ENCODE measurements at places on chromosomes 11 and 22.

GRCh38 chr11:65781962-65782815 is 1.4 kb upstream of the AP5B1 start:
- DNase-seq: no peak

DNA sequence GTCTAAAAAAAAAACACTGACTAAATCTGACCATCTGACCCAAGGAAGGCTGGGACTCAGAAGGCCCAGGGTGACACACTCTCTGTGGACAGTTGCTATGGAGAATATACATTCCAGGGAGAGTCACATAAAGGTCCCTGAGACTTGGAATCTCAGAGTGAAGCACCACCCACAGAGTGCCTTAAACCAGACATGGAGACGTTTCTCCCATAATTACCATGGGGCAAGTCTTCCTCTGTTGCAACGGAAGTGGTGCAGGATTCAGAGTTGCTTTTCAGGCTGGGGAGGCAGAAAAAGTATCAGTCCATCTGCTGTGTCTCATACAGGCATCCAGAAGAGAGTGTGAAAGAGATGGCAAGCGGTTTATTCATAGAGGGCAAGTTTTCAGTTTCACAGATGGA is 58.7 kb upstream of the SLN start:
- no peak for DNase-seq

DNA sequence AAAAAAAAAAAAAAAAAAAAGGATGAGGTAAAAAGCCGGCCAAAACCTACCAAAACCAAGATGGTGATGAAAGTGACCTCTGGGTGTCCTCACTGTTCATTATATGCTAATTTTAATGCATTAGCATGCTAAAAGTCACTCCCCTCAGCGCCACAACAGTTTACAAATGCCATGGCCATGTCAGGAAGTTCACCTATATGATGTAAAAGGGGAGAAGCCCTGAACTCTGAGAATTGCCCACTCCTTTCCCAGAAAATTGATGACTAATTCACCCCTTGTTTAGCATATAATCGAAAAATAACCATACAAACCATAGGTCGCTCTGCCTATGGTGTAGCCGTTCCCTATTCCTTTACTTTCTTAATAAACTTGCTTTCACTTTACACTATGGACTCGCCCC is 11.1 kb downstream of the C11orf96 start:
- DNase-seq: no peak

DNA sequence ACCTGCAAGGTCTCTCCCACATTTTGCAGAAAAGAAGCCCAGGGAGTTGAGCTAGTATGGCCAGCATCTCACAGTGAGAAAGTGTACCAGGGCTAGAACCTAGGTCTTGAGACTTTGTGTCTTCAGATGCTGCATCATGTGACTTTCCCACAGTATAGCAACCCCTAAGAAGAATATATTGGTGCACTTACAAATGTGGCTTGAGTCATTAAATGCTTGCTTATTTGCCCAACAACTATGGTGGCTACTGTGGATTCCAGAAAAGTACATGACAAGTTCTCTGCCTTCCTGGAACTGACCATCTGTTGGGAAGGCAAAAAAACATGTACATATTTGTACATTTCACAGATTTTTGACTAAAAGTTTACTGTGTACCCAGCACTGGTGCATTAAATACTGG is 55.0 kb downstream of the POLD3 start:
- no peak for DNase-seq

GRCh38 chr11:1458340-1459218 is 28.0 kb downstream of the MOB2 start:
- DNase-seq: no peak

GRCh38 chr11:35122308-35122707 is 16.7 kb upstream of the CD44 start:
- DNase-seq: no peak

DNA sequence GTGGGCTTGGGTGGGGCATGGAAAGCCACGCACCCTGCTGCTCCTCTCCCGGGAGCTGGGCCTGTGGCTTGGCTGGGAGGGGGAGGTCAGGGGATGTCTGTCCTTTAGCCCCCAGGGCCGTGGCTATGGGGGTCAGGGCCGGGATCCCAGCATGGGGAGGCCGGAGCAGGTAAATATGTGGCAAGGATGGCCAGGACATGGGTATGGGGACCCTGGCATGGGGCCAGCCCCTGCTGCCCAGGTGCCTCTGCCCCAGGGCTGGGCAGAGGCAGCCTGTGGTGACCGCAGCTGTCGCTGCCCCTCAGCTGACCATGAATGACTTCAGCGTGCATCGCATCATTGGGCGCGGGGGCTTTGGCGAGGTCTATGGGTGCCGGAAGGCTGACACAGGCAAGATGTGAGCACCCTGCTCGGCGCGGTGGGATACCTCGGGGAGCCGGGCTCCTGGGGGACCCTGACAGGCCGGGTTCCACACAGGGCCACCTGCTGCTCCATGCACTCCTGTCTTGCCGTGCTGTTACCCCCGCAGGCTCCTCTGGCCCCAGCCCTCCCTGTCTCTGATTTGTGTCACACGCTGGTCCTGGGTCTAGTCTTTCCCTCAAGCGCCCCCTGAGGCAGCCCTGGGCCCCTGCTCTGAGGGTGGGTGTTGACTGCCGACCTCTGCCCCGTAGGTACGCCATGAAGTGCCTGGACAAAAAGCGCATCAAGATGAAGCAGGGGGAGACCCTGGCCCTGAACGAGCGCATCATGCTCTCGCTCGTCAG is 8.1 kb upstream of the ANKRD13D start:
- DNase-seq: no peak

GRCh38 chr11:44962464-44962863 is 11.8 kb upstream of the TP53I11 start:
- DNase-seq: no peak

DNA sequence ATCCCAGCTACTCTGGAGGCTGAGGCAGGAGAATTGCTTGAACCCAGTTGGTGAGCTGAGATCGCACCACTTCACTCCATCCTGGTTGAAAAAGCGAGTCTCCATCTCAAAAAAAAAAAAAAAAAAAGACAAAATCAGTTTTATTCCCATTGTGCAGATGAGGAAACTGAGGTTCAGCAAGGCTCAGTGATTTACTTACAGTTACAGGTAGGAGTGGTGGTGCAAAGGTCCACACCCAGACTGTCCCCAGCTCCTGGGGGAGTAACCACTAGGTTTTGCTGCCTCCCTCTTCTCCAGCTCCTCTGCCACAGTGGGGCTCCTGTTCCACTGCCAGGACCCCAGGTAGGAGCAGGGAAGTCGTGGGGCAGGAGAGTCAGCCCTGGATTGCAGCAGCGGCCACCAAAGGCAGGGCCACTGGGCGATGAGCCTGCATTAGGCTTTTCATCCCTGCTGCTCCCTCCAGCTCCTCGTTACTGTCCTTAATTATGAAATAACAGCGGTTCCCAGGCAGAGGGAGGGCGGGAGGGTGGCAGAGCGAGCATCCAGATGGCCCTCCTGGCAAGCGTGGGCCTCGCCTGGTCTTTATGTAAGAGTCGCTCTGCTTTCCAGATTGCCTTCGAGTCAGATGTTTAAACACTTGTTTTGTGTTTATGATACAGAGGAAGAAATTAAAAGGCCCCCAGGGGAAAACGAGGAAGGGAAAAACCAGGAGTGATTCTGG is 15.5 kb upstream of the RASD2 start:
- DNase-seq: no peak

DNA sequence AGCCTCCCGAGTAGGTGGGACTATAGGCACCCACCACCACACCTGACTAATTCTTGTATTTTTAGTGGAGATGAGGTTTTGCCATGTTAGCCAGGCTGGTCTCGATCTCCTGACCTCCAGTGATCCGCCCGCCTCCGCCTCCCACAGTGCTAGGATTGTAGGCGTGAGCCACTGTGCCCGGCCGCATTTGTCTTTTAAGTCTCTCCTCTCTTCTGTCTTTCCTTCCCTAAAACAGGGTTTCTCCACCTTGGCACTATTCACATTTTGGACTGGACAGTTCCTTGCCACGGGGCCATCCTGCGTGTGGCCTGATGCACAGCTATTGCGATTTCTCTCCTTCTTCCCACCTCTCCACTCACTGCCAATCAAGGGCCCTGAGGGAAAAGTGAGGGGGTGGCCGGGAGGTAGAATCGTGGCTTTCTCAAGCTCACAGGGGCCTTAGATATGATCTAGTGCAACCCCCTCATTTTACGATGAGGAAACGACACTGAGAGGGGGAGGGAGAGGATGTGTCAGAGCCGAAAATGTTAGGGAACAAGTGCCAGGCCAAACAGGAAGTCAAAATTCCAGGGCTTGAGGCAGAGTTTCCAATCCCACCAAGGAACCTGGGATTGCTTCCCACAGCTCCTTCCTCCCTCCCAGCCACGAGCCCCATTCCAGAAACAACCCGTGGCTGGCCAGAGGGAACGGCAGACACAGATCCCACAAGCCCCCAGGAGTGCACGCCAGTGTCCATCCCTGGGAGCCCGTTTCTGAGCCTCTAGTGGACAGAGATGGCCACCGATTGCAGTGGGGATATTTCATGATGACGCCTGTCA is 21.2 kb downstream of the SCGB1A1 start:
- DNase-seq: no peak

GRCh38 chr11:110966131-110966530 is 253.9 kb upstream of the ARHGAP20 start:
- DNase-seq: no peak

DNA sequence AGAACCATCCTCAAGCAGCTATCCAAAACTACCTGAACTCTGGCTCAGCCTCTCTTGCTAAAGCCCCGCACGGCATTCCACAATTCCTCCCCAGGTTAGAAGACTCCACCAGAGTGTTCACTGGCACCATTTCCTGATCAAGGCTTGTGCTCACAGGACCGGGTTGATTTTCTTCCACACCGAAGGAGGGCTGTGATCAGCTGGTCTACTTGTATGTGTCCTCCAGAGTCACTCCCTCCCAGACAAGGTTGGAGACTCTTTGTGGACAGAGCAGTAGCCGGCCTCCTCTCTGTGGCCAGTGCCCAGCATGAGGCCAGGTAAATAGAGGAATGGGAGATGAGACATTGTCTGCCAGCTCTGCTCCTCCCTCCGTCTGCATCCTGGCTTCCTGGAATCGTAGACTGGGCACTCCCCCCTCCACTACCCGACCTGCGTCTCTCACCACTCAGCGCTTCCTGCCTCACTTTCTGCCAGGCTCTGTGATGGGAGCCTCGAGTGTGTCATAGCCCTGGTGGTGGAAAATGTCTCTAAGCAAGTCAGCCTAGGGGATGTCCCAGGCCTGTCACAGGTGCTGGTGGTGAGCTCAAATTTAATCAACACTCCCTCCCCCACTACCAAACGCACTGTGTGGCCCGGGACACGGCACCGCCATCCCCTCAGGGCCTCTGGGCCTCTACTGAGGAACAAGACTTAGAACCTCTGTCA is 12.5 kb upstream of the TMPRSS6 start:
- no peak for DNase-seq

GRCh38 chr22:36860017-36860416 is 789 bp upstream of the NCF4 start:
- no peak for DNase-seq

DNA sequence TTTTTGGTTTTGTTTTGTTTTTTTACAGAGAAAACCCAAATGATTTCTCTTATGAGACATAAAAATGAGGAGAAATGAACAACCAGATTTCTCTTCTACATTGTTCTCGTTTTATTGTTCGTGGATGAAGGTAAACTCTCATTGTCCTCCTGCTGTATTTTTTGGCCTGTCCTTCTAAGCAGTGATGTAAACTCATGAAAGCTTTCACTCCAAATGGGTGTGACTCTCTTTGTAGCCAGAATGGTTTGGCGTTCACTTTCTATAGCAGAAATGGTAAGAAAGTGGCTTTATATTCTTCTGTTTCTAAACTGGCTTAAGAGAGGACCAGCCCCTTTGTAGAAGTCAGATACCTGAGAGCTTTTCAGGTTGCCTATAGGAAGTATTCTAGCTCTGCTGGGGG is 15.5 kb upstream of the BMAL1 start:
- DNase-seq: no peak

- DNase-seq: no peak
These were observed 1.4 kb downstream of the GAL3ST1 start for GRCh38 chr22:30572840-30573593.

GRCh38 chr22:17695986-17696385 is 57.4 kb downstream of the BCL2L13 start:
- DNase-seq: no peak

DNA sequence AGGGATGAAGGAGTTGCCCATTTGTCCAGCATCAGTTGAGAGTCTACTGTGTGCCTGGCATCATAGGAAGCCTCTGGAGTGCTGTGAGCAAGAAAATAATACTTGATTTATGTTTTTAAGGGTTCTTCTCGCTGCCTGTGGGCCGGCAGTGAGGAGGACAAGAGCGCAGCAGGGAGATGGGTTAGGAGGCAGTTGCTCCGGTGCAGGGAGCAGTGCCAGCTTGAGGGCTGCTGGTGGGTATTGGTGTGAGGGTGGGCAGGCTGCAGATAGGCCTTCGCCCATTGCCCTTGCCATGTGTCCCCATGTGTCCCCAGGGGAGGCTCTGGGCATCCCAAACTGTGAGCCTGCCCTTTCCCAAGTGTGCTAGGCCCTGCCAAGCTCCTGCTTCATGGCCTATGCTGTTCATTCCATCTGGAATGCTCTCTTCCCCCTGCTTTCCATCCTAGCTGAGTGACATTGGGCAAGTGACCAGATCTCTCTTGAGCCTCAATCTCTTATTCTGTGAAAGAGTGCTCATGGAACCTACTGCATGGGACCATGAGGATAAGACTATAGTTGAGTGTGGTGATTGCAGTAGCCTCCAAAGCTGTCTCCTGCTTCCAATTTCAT is 19.8 kb downstream of the BMAL1 start:
- DNase-seq: no peak

DNA sequence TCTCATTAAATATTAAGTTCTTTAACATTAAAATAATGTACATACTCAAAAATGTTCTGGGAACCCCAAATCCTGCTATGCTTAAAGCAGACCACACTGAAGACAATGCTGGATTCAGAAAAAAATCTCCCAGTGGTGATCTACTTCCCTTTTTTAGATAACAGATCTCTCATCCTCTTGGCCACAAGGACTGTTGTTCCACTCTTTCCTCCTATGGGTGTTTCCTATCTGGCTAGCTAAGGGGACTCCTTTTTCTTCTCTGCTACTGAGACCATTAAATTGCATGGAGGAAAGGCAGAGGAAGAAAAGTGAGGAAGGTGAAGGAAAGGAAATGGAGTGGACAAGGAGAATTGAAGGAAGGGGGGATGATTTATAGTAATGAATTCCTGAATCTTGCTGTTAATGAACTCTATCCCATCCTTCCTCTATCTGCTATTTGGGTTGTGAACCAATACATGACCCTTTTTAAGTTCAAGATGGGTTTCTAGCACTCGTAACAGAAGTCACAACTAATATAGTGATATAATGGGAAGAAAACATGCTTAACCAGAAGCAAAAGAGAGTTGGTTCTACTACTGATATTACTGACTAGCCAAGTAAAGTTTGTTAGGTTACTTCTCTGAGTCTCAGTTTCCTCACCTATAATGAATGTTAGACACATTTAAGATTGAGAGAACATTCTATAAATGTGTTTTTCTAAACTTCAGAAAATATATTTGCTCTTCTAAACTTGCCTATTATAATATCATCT is 53.2 kb downstream of the PIK3C2A start:
- DNase-seq: no peak

GRCh38 chr11:96376796-96377195 is 12.9 kb downstream of the CCDC82 start:
- DNase-seq: no peak

- DNase-seq: no peak
These were observed 17.5 kb downstream of the CTTN start for GRCh38 chr11:70415642-70416395.

GRCh38 chr11:19345848-19346681 is 105.3 kb upstream of the E2F8 start:
- DNase-seq: no peak
